ENCODE measurements at places on chromosomes 16 and 17.

- no peak for DNase-seq
Observed at GRCh38 chr17:77101521-77102410, 39.0 kb upstream of the SEC14L1 start.

GRCh38 chr17:44759086-44759915 lies 513 bp downstream of the ADAM11 start:
- DNase-seq, result no peak

DNA sequence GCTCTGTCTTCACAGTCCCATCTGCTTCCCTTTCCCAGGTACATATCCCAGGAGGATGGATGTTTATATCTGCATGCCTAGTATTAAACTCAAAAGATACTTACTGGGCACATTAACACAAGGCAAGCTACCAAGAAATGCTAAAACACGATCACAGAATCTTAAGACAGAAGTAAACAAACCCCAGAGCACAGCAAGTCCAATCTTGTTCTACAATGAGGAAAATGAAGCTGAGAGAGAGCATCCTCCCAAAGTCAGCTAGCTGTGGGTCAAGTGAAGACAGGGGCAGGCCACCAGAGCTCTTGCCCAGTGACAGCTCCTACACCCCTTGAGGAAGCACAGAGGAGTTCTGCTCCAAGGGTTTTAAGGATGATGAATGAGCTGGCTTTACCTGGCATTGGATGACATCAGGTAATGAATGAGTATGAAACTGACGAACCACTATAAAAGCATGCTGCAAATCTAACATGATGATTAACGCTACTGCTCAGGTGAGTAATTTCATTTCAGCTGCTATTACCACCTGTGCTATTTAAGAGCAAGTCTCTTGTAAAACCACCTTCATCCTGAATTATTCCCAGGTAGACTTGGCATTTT lies 20.3 kb downstream of the XPO6 start:
- DNase-seq, result no peak

- no peak for DNase-seq
Observed at GRCh38 chr17:61872099-61872498, 8.8 kb upstream of the BRIP1 start.

GRCh38 chr16:11165349-11165748 lies 90.7 kb downstream of the SOCS1 start:
- DNase-seq, result no peak
